ENCODE measurements at places on chromosomes 11 and 22. TPM values are rescaled to one million over a fixed set of nuclear protein-coding genes. Genes with fewer than 3 reads are reported as not detected.

The UBTFL1 gene
- polyA plus RNA-seq: not detected

The CCDC88B gene
- polyA plus RNA-seq: 3.3 TPM

GRCh38 chr22:35454416-35455054 lies 54.6 kb downstream of the MCM5 start:
- DNase-seq: no peak

DNA sequence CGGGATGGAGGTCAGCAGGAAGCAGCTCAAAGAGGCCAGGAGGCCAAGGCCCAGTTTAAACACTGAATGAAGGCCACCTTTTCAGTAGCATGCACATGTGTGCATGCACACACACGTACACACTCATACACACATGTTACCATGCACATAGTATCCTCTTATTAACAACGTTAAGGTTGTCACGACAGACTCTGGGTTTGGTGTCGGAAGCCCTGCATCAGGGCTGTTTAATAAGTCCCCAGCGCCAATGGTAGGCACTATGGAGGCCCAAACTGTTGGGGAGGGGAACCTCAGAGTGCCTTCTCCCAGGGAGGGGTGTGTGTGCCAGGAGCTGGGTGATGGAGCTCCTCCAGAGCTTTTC lies 39.5 kb upstream of the ADA2 start:
- DNase-seq: no peak

- no peak for DNase-seq
Measured at GRCh38 chr11:59175091-59175501, 3.2 kb downstream of the DTX4 start.

GRCh38 chr11:5339771-5340322 lies 3.5 kb downstream of the OR51B5 start:
- no peak for DNase-seq

DNA sequence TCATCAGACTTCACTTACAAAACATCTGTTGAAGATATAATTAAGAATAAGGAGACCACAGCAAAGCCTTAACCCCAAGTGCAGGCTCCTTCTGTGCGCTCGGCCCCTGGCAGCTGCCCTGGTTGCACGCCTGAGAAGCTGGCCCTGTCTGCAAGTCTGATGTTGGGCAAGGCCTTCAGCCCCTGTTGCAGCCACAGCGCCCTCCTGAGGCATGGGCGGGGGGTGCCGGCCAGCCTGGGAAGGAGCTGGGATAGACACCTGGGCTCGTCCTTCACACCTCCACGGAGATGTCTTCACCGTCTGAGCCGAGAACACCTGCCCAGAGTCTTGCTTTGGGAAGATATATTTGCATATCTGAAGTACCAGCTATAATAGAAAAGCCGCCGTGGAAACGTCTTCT lies 104.1 kb downstream of the MPPED1 start:
- DNase-seq: no peak

GRCh38 chr11:61297746-61298145 lies 2.6 kb upstream of the VWCE start:
- DNase-seq: peak; percentile 61

- DNase-seq: no peak
Measured at GRCh38 chr11:64887234-64887756, 8.9 kb upstream of the EHD1 start.

- DNase-seq: no peak
Measured at GRCh38 chr11:61963016-61963281, 4.5 kb downstream of the FTH1 start.

- DNase-seq: no peak
Measured at GRCh38 chr22:50699756-50700386, 27.2 kb downstream of the SHANK3 start.

Measured in muscle of back (tissue), 13 donors.